ENCODE measurements at places on chromosomes 6 and 20.

- no peak for DNase-seq
Measured at GRCh38 chr6:169800668-169801395, 49.4 kb downstream of the ERMARD start.

GRCh38 chr20:33480048-33480447 is 9.8 kb upstream of the CBFA2T2 start:
- DNase-seq: no peak

DNA sequence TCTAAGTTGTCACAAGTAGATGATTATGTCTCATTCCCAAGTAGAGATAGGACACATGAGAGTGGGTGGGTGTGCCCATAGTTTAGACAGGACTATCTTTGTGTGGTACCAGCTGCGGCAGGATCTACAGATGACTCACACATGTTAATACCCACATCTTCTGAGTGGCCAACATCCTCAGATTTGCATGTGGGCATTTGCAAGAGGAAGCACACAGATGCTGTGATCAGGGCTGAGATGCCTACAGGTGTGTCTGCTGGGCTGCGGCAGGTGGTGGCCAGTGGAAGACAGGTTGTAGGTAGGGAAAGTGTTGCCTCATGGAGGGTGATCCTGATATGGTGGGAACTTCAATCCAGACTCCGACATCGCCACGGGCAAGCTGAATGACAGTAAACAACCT is 50.8 kb downstream of the UTRN start:
- no peak for DNase-seq

DNA sequence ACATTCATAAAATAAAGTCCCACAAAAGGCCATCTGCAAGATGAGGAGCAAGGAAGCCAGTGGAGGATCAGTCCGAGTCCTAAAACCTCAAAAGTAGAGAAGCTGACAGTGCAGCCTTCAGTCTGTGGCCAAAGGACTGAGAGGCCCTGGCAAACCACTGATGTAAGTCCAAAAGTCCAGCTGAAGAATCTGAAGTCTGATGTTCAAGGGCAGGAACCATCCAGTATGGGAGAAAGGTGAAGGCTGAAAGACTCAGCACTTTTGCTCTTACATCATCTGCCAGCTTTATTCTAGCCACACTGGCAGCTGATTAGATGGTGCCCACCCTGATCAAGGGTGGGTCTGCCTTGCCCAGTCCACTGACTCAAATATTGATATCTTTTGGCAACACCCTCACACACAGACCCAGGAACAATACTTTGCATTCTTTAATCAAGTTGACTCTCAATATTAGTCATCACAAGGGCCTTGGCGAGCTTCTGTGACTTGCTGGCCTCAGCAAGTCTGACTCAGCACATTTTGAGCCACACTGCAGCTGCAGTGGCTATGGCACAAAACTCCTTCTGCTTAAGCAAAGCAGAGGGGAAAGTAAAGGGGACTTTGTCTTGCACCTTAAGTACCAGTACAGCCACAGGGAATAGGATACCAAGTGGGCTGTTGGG is 1370.3 kb upstream of the CITED2 start:
- DNase-seq: no peak

- no peak for DNase-seq
Measured at GRCh38 chr6:21733311-21733710, 139.8 kb downstream of the SOX4 start.

GRCh38 chr20:61346996-61347395 is 94.9 kb downstream of the CDH4 start:
- DNase-seq: no peak

DNA sequence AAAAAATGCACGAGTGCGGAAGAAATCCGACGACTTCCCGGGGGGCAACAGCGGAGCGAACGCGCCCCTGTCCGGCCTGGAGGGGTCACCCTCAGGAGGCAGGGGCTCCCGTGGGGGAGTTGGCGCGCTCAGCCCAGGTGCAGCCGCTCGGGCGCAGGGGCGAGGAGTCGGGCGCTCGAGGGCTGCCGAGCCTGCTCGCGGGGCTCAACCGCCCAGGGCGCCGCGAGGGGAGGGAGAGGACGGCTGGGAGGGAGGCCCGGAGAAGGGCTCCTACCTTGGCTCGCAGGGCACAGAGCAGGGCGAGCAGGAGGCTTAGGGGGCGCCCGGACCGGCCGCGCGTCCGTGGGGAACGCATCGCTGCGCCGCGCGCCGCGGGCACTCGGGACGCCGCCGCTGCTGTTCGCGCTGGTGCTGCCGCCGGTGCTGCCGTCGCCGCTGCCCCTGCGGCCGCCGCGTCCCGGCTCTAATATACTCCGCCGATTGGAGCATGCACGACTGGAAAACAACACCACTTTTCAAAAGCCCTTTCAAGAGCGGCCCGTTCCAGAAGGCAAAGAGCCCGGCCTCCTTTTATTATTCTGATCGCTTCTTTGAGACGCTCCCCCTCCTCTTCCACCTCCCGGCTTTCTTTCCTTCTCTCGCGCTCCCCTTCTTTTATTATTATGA is 490 bp downstream of the JAG1 start:
- DNase-seq: no peak

- no peak for DNase-seq
Measured at GRCh38 chr20:57505979-57506378, 19.0 kb downstream of the CTCFL start.

- no peak for DNase-seq
Measured at GRCh38 chr20:54633374-54634355, 158.3 kb downstream of the DOK5 start.

- DNase-seq: no peak
Measured at GRCh38 chr6:138400326-138400725, 3.7 kb upstream of the HEBP2 start.

DNA sequence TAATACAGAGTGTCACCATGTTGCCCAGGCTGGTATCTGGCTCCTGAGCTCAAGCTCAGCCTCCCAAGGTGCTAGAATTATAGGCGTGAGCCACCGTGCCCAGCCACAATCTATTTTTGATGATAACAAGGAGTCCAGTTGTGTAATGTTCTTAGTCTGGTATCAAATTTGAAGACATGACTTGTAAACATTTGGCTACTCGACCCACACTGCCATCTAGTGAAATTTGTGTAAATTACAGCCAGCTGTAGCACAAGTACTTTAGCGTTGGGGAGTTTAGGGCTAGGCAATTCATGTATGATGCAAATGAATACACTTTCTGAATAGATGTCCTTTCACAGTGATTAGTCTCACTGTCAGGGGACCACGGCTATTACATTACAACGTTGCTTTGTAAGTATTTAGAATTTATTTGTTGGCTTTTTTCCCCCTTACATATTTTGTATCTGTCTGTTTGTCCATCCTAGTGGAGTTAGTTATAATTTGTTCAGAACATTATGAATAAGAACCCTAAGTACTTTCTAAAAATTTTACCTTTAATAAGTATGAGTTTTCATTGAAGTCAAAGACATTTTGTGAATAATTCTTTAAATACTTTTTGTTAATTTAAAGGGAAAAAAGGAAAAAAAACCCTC is 139.7 kb downstream of the PRDM13 start:
- peak; percentile 8 for DNase-seq

DNA sequence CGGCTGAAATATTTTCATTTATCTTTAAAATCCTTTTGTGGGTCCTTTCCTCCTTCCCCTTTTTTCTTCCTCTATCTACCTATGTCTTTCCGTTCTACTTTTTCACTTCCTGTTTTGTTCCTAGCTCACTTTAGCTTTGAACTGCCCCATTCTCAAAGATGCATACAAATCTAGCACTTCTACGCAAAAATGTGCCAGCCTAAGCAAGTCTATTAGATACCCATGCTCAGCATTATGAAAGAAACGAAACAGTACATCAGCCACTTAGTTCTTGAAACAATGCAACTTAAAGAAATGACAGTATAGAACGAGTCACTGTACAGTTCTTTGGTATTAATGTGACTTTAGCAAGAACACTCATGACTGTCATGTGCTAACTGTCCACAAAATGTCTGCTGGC is 47.3 kb upstream of the MARCKS start:
- DNase-seq: no peak

- DNase-seq: no peak
Measured at GRCh38 chr6:1834207-1834606, 224.5 kb downstream of the FOXC1 start.

DNA sequence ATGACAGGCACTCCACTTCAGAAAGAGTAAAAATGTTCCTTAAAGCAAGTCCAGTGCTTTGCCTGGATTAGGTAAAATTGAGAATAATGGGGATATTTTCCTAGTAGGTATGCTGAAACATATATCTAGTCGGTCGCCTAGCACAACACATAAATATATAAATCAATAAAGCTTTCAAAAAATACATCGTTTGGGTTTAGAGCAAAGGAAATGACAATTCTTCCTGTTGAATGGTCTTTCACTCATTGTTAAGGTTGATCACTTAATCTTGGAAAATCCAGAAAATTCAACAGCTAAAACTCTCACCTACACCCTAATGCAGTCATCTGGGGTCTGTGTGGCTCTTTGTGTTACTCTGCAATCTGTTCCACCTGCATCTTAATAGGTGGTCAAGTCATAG is 13.9 kb downstream of the HAO1 start:
- DNase-seq: no peak

GRCh38 chr20:48923149-48923718 is 1.7 kb downstream of the ARFGEF2 start:
- no peak for DNase-seq

DNA sequence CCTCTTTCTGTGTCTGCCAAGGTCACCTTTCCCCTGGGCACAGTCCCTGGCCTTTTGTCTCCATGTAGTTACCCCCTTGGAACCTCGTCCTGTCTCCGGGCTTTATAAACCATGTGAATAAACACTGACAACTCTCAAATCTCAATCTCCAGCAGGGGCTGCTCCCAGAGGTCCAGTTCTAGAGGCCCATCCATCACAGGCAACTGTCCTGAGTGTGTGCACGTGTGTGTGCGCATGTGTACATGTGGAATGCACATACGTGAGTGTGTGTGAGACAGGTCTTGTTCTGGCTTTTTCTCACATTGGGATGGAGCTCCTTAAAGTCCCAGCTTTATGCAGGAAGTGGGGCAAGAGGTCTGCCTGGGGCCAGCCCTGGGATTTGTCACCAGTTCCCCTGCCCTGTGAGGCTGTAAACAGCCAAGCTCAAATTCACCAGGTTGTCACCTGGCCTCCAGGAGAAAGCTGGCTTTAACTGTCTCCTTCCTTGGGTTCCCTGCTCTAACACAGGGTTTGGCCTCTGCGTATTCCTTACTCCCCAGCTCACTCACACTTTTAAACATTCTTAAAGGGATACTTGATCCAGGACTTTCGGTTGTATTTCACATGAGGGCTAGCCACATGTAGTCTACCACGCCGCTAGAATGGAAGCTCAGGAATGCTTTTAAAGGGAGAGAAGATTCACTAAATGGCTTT is 42.7 kb downstream of the RAMACL start:
- DNase-seq: no peak

DNA sequence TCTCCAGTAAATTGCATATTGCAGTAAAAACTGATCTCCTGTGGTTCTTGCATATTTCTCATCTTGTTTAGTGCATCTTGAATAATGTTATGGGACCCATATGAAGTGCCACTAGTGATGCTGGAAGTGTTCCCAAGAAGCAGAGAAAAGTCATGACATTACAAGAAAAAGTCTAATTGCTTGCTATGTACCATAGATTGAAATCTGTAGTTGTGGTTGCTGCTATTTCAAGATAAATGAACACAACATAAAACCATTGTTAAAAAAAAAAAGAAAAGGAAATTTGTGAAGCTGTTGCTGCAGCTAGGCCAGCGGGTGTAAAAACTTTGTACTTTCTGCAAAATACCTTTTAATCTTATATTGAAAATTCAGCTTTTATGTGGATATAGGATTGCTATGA is 304.5 kb downstream of the PHF3 start:
- no peak for DNase-seq

GRCh38 chr20:62427172-62428001 is at the start of gene RBBP8NL:
TSS of gene RBBP8NL (minus strand) at chr20:62427539. CDS start at chr20:62419647, 7,892 bp downstream.
- DNase-seq: no peak

- DNase-seq: no peak
Measured at GRCh38 chr6:39729945-39730344, 4.7 kb upstream of the KIF6 start.

GRCh38 chr6:158680481-158680880 is 30.6 kb downstream of the SYTL3 start:
- DNase-seq: no peak

DNA sequence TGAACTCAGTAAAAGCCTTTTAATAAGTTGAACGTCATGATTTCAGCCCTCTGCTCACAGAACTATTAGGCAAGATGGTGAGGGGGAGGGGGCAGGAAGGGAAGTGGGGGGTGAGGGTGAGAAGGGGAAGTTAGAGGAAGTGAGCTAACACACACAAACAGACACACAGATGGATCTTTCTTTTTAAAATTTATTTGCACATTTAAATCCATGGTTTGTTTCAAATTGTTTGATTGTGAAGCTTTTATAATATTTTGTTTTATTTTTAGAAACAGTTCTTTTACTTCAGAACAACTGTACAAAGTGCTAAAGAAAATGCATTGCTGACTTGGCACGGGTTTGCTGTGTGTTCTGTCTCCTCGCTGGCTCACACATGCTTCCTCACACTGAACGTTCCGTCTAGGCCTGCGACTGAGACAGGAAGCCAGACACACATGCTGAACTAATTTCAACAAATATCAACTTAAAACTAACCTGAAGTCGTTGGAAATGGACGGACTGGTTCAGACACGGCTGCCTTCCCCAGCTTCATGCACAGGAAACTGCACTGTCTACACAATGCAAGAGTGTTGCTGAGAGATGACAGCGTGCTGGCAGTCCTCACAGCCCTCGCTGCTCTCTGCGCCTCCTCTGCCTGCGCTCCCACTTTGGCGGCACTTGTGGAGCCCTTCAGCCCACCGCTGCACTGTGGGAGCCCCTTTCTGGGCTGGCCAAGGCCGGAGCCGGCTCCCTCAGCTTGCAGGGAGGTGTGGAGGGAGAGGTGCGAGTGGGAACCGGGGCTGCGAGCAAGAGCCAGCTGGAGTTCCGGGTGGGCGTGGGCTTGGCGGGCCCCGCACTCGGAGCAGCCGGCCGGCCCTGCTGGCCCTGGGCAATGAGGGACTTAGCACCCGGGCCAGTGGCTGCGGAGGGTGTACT is 8.1 kb upstream of the ZBP1 start:
- DNase-seq: no peak

GRCh38 chr20:9440892-9441291 is 73.5 kb upstream of the LAMP5 start:
- no peak for DNase-seq
